ENCODE measurements at places on chromosomes 2 and 18.

DNA sequence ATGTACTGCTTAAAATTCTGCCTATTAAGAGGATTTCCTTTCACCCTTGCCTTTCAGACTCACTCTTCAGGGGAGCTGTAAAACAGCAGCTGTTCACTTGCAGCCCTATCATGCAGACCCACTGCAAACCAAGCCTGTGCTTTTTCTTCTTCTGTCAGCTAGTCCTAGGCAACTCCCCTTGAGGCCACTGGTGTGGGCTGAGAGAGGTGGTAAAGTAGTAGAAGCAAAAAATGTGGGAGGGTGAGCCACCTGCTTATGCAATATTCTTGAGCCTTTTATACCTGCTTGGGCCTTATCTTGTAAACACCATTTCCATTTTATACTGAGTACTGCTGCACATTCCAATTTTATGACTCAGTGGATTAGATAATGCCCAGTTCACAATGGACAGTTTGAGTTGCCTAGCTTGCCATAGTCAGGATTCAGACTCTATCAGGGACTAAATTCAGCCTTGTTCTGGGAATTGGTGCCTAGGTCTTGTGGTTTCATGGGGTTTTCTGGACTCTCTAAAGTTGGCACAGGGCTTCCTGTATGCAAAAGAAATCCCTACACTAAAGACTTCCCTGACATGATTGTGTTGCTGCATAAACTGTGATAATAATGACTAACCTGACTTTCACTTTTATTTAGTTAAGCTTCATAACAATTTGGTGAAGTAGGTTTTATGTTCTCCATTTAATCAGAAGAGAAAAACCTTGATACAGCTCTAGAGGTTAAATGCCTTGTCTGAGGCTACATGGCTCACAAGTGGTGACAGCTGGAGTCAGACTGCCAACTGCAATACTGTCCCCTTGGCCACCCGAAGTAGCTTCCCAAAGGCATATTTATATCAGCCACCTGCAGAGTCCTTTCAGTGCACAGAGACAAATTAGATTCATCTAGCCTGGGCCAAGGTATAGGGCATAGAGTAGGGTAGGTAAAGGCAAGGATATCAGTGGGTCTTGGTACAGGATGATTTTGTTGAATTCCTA, 47.4 kb upstream of the KDM3A start:
- no peak for DNase-seq

- DNase-seq: no peak
Measured at GRCh38 chr2:85410584-85411404, 628 bp upstream of the CAPG start.

DNA sequence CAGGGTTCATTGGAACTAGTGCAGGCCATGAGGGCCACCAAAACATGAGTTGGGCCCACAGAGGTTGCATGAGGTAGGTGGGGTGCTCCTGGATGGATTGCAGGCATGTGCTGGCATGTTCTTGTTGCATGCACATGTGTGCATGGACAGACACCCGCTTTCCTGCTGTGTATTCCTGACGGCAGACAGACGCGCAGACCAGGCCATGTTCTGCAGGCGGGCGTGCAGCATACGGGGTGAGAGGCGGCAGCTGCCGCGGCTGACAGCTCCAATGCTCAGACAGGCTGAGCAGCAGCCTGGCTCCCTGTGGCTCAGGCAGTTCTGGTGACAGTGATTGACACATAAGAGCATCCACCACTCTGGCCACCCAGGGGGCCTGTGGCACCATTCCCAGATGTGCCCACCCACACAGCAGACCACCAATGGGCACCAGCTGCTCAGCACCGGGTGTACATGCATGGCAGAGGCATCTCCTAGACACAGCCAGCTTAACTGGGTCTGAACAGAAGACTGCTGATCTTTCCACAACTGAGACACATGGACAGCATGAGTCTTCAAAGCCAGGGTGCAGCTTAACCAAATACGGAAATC, 21.2 kb downstream of the HS1BP3 start:
- no peak for DNase-seq

DNA sequence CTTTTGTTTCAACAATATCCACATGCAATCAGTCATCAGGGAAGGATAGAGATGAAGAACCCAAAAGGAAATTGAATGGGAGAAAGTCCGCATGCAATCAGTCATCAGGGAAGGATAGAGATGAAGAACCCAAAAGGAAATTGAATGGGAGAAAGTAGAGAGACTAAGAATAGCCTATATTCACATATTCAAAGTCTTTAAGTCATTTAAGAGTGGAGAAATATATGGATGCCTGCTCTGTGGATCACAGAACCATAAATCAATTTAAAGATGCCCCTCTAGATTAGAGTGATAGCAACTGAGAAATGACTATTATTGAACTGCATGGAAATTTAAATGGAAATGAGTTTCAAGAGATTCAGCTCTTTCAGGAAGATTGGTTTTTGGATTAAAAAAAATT, 90.0 kb upstream of the LPIN2 start:
- DNase-seq: no peak

DNA sequence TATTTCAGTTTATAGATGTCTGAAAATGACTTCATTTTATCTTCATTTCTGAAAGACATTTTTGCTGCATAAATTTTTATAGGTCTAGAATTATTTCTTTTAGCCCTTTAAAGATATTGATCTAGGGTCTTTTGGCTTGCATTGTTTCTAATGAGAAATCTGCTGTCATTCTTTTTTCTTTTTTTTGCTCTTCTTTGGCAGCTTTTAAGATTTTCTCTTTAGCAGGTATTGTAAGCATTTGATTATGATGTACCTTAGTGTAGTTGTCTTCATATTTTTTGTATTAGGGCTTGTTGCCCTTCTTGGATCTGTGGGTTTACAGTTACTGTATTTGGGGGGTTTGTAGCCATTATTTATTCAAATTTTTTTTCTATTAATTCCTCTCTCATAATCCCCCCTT, 66.0 kb upstream of the IL1R1 start:
- no peak for DNase-seq

GRCh38 chr2:55451699-55452098, 32.0 kb upstream of the CCDC88A start:
- DNase-seq: no peak

- no peak for DNase-seq
Measured at GRCh38 chr18:49949951-49950395, 136.6 kb upstream of the ACAA2 start.

GRCh38 chr18:74582642-74583041, 15.0 kb upstream of the ZNF407 start:
- DNase-seq: no peak

DNA sequence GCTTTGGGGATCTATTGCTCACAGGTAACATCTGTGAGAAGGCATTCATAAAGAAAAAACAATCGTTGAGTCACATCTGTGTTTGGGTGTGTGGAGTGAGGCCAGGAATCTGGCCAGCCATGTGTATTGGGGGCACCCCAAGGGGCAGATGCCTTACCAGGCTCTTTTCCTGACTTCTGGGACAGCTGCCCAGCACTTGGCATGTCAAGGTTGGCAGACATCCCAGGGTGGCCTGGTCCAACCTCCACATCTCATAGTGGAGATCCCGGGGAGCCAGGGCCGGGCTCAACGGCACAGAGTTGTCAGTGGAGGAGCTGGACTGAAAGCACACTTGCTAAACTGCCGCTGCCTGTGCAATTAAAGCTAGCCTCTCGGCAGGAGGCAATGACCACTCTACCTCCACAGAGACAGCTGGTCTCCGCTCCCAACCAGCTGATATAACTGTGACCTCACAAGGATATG, 75.3 kb upstream of the MGAT4A start:
- DNase-seq: no peak

DNA sequence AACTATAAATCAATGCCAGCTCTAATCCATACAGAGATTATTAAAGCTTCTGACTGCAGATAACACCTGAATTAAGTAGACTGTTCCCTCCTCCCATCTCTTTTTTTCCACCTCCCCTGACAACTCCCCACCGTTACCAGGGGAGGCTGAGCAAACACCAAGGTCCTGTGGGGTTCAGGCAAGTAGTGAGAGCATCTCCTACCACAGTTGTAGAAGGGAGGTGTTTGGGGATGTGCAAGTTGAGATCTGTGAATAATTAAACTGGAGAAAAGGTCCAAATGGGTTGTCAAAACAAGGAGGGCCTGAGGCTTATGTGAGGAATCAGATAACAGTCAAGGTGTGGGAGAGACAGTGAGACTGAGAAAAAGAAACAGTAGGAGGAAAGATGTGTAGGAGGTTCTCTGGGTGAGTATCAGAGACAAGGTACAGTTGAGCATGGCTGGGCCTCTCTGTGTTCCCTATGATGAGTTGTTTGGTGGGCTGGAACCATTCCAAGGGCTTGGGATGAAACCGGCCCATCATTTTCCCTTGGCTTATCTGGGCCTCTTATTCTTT, 194.6 kb downstream of the CYRIA start:
- no peak for DNase-seq

DNA sequence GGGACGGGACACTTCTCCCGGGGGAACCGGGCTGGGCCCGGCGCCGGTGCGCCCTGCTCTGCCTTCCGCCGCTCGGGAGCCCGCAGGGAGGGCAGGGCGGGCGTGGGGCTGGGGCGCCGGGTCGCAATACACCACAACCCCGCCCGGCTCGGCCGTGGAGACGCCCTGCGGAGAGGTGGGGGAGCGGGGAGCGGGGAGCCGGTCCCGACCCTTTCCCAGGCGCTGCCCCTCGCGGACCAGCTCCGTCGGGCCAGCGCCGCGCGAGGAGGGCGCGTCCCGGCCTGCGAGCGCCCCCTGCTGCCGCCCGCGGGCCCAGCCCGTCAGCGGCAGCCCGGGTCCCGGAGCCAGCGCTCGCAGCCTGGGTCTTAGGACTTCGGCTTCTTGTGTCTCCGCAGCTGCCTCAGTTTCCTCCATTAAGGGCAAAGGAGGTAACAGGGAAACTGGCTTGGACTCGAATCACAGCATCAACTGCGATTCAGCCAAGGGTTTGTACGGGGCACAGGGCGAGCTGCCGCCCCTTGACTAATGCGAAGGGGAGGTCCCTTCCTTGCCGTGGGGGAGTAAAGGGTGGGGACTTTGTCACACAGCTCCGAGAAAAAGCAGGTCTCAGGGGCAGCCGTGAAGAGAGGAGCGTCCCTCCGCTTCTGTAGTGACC, 635 bp upstream of the ADRA2B start:
- DNase-seq: peak; percentile 94

Data from AG08396 (cell line).